SW480 (cell line): ENCODE measurements at places on chromosomes 6 and 20.

GRCh38 chr20:35490736-35491181 is 35.4 kb downstream of the CEP250 start:
- no peak for DNase-seq

DNA sequence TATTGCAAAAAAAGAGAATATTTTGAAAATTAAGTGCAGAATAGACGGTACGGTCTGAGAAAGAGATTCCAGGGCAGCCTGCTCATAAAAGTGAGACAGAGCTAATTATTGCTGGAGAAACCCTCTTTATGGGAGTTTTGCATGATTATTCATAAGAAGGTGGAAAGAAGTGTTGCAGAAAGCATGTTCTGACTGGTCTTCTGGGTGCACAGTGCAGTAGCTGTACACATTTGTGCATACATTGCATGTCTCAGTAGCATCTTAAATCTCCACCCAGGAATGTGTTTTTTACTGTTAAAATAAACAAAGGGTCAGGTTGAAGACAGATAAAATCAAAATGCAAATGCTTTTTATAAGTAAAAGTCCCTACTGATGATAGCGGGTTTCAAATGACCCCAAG is 1813.6 kb upstream of the DEFB115 start:
- no peak for DNase-seq

- DNase-seq = no peak
These were observed 531.1 kb downstream of the LMBRD1 start for GRCh38 chr6:69265706-69266105.

DNA sequence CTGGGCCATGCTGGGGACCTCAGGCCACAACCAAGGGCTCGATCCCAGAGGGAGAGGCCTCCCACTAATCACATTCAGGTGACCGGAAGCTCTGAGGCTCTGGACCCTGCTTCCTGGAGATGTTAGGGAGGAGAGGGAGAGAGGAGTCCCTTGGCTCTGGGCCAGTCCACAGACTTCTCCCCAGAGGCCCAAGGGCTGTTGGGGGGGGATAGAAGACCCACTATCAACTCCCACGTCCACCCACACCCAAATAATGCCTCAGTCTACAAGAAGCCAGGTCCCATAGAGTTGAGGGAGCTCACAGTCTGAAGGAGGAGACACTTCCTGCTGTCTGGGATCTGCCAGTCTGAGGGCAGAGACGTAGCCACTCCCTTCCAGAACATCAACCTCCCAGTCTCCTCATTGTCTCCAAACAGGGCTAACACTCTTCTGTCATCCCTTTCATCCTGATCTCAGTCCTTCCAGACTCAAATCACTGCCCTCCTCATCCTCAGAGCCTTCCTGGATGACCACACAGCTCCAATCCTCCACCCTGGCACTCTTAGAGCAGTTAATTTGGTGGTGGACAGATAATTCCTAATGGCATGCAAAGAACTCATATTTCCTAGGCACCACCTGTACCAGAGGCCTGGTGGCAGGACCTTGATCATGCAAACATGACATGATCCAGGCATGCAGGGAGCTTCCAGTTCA is 69.9 kb downstream of the MRPL14 start:
- no peak for DNase-seq

GRCh38 chr6:37481711-37482605 is 17.7 kb downstream of the CCDC167 start:
- DNase-seq = no peak

DNA sequence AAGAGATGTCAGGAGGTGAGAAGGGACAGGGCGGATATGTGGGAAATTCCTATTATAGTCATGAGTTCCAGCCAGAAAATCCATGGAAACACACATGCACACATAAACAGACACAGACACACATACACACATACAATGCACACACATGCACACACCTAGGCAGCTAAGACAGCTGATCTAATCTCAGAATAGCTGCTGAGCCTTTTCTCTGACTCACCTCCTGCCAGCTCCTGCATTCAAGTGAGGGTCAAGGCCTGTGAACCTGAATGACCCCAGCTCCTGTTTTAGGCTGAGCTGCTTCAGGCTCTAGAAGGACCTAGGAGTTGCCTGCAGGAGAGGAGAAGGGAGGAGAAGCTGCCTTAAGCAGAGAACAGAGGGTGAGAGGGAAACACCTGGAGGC is 21.6 kb upstream of the RAET1L start:
- DNase-seq = no peak

DNA sequence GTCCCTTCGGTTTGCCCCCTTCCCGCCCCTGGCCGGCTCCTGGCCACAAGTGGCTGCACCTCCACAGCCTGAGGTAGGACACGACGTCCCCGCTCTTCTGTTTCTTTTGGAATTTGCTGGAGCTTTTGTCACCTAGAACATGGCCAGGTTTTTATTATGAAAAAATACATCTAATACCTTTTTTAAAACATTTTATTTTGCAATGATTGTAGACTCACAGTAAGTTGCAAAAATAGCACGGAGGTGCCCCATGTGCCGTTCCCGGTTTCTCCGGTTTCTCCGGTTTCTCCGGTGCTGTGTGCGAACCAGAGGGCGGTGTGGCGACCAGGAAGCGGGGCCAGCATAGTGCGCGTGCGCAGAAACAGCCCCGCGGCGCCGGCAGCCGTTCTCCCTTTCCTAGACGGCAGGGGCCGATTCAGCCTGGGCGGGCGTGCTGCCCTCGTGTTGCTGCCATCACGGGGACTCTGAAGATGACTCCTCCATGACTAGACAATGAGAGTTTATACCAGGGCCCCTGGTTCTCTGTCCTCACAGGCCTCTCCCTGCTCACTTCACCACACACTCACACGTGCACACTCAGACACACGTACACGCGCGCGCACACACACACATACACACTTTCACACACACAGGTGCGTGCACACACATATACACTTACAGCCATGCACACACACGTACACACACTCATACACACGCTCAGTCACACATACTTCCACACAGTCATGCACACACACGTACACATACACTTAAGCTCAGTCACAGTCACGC is 102.1 kb downstream of the TMEM242 start:
- peak; percentile 43 for DNase-seq
